Right lung (tissue), 10 donors: ENCODE measurements at places on chromosomes 2 and 18. TPM values are rescaled to one million over a fixed set of nuclear protein-coding genes. Genes with fewer than 3 reads are reported as not detected.

DNA sequence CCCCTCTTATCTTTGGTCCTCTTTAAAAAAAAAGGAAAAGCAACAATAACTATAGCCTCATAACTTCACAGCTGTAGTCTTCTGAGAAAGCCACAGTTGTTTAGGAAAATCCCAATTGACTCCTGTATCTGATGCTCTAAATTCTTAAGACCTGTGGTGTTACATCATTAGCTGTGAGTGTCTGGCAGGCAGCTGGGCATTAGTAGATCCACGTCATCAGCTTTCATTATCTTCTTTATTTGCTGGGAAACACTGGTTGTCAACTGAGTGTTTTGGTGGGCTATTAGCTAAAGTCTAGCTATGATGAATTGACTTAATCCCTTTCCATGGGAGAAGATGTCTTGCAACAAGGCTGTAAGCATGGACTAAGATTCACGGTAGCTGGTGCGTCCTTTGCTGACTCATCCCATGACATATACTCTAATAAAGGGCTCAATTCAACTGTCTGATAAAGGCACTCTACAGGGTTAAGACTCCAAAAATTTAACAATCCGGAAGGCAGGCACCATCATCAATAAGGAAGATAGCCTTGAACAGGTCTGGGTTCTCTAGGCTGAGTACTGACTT, 517.2 kb downstream of the PLCL1 start:
- no peak for DNase-seq

DNA sequence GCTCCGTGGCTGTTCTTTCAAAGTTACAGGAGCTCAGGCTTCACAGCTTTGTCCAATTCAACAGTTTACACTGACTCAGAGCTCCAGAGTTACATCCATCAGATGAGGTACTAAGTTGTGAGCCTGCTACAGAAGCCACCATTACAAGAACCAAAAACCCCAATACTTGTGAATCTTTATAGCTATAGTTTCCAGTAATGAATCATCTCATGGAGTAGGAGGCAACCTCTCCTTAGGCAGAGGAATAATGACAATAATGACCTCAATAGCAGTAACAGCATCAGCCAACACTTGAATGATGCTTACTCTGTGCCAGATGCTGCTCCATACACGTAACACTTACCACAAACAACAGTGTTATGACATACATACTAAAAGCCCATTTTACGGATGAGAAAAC, 3.6 kb downstream of the ZC3H8 start:
- DNase-seq = no peak

- no peak for DNase-seq
Observed at GRCh38 chr2:222930862-222931261, 70.0 kb downstream of the ACSL3 start.

- DNase-seq = no peak
Observed at GRCh38 chr2:187550857-187551256, 3.4 kb downstream of the TFPI start.

The TANK gene
- polyA plus RNA-seq = 61.0 TPM

GRCh38 chr2:232950751-232951150, 62.3 kb downstream of the NGEF start:
- DNase-seq = peak; percentile 63

The FSHR gene
- polyA plus RNA-seq = 0.12 TPM
